ENCODE measurements at places on chromosomes 5 and 9.

- H3K27me3 ChIP-seq, result no peaks in the 10 kb centered on the region
- peaks cover 2% of the 10 kb centered on the region for H3K36me3 ChIP-seq
- no peak overlapping the region for H3K27ac ChIP-seq
- no peak overlapping the region for H3K4me3 ChIP-seq
- DNase-seq, result no peak
Observed at GRCh38 chr9:130741831-130742449, 48.4 kb downstream of the EXOSC2 start.

DNA sequence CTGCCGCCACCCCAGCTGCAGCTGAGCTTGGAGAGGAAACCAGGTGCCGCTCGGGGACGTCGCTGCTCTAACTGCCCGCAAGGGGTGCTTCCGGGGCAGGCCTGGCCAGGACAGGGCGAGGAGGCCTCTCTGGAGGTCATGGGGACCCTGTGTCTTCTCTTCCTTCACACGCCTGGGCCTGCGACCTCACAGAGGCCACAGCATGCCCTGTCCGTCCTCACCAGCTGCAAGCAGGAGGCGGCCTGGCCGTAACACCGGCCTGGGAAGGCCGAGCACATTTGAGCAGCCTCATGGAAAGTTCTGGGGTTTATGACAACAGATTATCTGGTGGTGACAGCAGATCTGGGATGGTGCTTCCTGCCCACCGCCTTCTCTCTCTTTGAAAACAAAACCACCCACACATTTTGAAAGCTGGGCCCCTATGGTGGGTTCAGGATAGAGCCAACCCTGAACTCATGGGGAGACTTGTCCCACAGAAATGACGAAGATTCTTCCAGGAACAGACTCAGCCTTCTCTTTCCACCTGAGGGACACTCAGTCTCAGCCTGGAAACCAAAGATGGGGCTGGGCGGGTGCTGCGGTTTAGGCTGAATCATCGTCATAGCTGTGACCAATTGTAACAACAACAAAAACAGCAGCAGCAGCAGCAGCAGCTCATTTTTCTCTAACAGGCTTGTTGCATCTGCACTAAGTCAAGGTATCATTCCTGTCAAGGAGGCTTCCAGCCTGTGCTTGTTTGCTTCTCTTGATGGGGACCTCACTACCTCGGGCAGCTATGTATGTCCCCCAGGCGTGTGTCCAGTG is 99.6 kb upstream of the RAPGEF1 start:
- peaks cover 17% of the 10 kb centered on the region for H3K4me1 ChIP-seq
- no peak overlapping the region for H3K4me3 ChIP-seq
- H3K27ac ChIP-seq, result peak overlapping the region; percentile 95
- H3K36me3 ChIP-seq, result no peaks in the 10 kb centered on the region

DNA sequence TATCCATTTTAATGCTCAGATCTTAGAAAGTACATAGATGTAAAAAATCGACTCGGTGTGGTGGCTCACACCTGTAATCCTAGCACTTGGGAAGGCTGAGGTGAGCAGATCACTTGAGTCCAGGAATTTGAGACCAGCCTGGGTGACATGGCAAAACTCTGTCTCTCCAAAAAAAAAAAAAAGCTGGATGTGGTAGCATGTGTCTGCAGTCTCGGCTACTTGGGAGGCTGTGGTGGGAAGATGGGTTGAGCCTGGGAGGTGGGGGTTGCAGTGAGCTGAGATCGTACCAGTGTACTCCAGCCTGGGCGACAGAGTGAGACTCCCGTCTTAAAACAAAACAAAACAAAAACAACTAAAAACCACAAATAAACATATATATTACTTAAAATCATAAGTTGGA is 61.4 kb downstream of the RASA1 start:
- peaks cover 5% of the 10 kb centered on the region for H3K4me1 ChIP-seq
- DNase-seq, result no peak
- peaks cover 17% of the 10 kb centered on the region for H3K36me3 ChIP-seq
- no peak overlapping the region for H3K4me3 ChIP-seq
- no peak overlapping the region for H3K27ac ChIP-seq
- H3K27me3 ChIP-seq, result no peaks in the 10 kb centered on the region

- peak; percentile 54 for DNase-seq
- no peak overlapping the region for H3K4me3 ChIP-seq
- H3K36me3 ChIP-seq, result no peaks in the 10 kb centered on the region
- H3K4me1 ChIP-seq, result peaks cover 5% of the 10 kb centered on the region
- H3K27me3 ChIP-seq, result peaks cover 66% of the 10 kb centered on the region
Observed at GRCh38 chr5:172450861-172451695, 3.2 kb downstream of the SH3PXD2B start.

DNA sequence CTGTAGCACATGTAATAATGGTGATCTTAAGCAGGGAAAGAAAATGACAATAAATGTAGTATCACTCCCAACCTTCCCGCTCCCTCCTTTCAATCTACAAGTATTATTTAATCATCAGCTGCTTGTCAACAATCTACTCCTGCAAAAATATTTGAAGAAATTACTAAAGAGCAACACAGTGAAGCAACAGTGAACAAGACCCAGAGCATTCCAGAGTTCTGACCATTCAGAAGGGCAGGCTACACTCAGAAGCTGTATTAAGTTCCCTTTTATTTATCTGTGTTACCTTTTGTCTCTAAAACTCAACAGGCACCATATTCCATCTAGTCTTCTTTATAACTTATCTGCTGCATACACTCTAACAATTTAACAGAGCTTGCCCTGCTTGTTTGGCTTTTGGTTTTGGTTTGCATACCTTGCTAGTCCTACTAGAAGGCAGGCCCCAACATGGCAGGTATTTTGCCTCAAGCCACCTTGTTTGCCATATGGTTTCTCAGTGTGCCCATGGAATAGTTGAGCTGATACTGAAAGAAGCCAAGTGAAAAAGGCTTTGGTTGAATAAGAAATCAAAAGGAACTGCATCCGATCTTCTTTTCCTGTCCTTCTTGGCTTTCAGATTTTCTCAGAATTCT is 253.9 kb downstream of the CEMIP2 start:
- no peaks in the 10 kb centered on the region for H3K36me3 ChIP-seq
- DNase-seq, result no peak
- no peak overlapping the region for H3K27ac ChIP-seq

DNA sequence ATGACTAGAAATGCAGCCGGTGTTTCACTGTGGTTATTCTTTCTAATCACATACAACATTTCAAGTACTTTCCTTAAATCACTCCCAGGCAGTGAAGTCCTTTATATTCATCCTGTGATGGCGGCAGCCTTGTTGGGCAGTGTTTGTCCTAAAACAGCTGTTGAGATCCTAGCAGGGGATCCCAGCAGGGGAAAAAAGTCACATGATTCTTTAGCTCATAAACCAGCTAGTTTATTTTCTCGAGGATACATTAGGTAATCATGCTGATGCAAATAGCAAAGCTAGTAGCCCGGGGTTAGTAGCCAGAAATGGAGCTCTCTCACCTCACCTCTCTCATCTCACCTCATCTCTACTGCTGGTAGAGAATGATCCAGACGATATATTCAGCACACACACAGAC is 70.5 kb downstream of the FOXD1 start:
- no peak overlapping the region for H3K4me3 ChIP-seq
- no peak for DNase-seq
- no peak overlapping the region for H3K27ac ChIP-seq
- peaks cover 8% of the 10 kb centered on the region for H3K36me3 ChIP-seq
- peaks cover 5% of the 10 kb centered on the region for H3K4me1 ChIP-seq

- no peak overlapping the region for H3K27ac ChIP-seq
- no peak overlapping the region for H3K4me3 ChIP-seq
- peaks cover 32% of the 10 kb centered on the region for H3K36me3 ChIP-seq
- peaks cover 47% of the 10 kb centered on the region for H3K4me1 ChIP-seq
- DNase-seq, result no peak
Observed at GRCh38 chr9:128908372-128908771, 12.4 kb upstream of the PHYHD1 start.

DNA sequence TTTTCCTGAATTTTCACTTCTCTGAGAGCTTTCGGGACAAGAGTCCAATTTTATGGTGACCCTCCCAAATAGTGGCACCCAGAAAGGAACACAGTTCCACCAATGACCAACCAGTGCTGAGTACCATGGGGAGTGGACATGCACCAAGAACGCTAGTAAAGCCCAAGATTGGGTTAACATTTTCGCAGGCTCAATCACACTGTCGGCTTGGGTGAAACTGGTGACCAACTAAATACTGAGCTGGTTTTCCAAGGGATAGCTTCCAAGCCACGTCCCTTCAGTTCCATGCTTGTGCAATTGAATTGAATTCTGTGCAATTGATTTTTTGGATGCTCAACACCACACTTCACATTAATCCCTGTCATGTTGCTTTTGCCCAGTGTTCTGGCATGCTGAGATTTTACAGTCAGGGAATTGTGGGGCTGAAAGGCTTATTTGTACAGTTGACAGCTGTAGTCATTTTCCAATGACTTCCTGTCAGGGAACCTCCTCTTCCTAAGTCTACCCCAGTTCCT is 37.6 kb upstream of the TRMT10B start:
- no peak for DNase-seq
- no peak overlapping the region for H3K4me3 ChIP-seq
- no peak overlapping the region for H3K27ac ChIP-seq
- H3K27me3 ChIP-seq, result peaks cover 23% of the 10 kb centered on the region

- DNase-seq, result no peak
- no peak overlapping the region for H3K27ac ChIP-seq
- H3K27me3 ChIP-seq, result no peaks in the 10 kb centered on the region
- H3K4me3 ChIP-seq, result no peak overlapping the region
- H3K4me1 ChIP-seq, result no peaks in the 10 kb centered on the region
- H3K36me3 ChIP-seq, result no peaks in the 10 kb centered on the region
Observed at GRCh38 chr5:150603491-150603890, 37.0 kb upstream of the SYNPO start.

- no peaks in the 10 kb centered on the region for H3K36me3 ChIP-seq
- H3K4me1 ChIP-seq, result no peaks in the 10 kb centered on the region
- DNase-seq, result no peak
- no peaks in the 10 kb centered on the region for H3K27me3 ChIP-seq
Observed at GRCh38 chr5:45622365-45622764, 73.8 kb downstream of the HCN1 start.

DNA sequence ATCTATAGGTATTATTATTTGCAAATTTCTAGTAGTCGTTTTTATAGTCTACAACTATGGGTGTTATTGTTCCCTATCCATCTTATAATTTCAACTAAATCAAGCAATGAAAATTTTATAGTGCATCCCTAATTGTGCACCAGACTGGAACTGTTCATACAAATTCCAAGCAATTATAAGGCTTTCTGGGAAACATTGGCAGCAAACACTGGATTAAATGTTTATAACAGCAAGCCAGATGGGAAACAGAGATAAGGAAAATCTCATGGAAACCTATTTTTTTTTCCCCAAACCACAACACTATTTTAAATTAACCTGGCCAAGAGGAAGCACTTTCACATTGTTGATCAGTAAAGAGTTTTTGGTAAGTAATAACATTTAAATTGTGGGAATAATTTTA is 524.3 kb downstream of the RASEF start:
- H3K4me1 ChIP-seq, result no peaks in the 10 kb centered on the region
- no peak overlapping the region for H3K27ac ChIP-seq
- H3K27me3 ChIP-seq, result no peaks in the 10 kb centered on the region

DNA sequence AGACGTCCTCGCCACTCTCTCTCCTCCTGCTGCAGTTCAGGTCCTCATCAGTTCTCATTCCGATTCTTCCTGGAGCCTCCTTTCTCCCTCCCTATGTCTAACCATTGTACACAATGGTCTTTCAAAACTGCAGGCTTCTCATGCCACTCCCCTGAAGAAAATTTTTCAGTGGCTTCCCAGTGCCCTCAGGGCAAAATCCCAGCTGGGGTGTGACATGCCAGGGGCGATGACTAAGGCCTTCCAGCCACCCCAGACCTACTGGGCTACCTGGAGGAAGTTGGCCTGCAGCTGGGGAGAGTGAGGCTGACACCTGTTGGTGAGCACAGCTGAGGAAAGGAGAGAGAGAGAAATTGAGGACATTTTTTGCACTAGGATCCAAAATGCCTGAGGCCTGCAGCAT is 65.2 kb downstream of the SREK1 start:
- no peak overlapping the region for H3K27ac ChIP-seq
- H3K27me3 ChIP-seq, result peaks cover 3% of the 10 kb centered on the region
- no peaks in the 10 kb centered on the region for H3K36me3 ChIP-seq
- no peak overlapping the region for H3K4me3 ChIP-seq

DNA sequence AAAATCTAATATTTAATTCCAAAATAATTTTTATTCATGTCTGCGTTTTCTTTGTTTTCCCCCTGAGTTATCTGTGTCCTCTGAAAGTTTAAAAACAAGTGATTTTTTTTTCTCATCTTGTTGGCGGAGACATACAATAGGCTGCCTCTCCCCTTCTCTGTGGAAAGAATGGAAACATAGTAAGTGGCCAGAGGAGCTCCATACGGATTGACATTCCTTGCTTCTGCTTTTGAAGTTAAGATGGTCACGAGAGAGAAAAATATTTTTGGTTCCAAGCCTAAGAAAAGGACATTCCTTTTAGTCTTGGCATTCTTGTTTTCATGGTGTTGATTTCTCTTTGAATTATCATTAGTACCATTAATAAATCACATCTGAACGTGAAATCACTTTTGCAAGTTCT is 28.3 kb downstream of the ZNF462 start:
- H3K4me1 ChIP-seq, result no peaks in the 10 kb centered on the region
- H3K27ac ChIP-seq, result no peak overlapping the region
- no peak overlapping the region for H3K4me3 ChIP-seq
- no peak for DNase-seq
- H3K27me3 ChIP-seq, result no peaks in the 10 kb centered on the region

DNA sequence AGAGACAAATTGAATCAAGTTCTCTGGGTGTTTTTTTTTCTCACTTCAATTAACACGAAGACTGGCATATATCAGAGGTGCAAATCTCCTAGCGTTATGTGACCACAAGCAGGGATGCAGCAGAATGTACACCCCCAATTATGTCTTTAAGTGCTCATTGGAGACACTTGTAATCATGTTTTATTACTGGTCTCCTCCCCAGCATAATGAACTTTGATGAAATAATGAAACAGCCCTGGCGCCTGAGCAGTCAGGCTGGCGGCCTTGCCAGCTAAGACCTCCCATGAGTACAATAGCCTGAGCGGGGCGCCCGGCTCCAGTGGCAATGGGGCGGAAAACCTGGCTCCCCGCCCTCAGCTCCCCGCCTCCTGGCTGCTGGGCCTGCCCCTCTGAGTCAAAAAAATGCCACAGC is 209.4 kb upstream of the MSX2 start:
- no peak overlapping the region for H3K27ac ChIP-seq
- no peaks in the 10 kb centered on the region for H3K36me3 ChIP-seq
- H3K4me3 ChIP-seq, result no peak overlapping the region
- H3K27me3 ChIP-seq, result no peaks in the 10 kb centered on the region

- DNase-seq, result no peak
- peaks cover 1% of the 10 kb centered on the region for H3K36me3 ChIP-seq
- peaks cover 30% of the 10 kb centered on the region for H3K4me1 ChIP-seq
- H3K27ac ChIP-seq, result no peak overlapping the region
- H3K4me3 ChIP-seq, result no peak overlapping the region
- no peaks in the 10 kb centered on the region for H3K27me3 ChIP-seq
Observed at GRCh38 chr9:127050152-127050551, 72.3 kb downstream of the ANGPTL2 start.

GRCh38 chr9:124504530-124505005 is 2.6 kb downstream of the NR5A1 start:
- H3K4me3 ChIP-seq, result no peak overlapping the region
- peaks cover 27% of the 10 kb centered on the region for H3K27me3 ChIP-seq
- H3K4me1 ChIP-seq, result peaks cover 7% of the 10 kb centered on the region
- no peak for DNase-seq

Data from activated CD8-positive, alpha-beta memory T cell treated with anti-CD3 and anti-CD28 coated beads, Interleukin-2, amount 10 ng/mL, durations not matched to agents 7 days and 5 days (primary cell).